HFFc6 (cell line): ENCODE measurements at places on chromosomes 12 and 14.

GRCh38 chr12:69662764-69663163 lies 36.3 kb downstream of the BEST3 start:
- DNase-seq: no peak

GRCh38 chr12:103114296-103115055 lies 157.0 kb downstream of the ASCL1 start:
- DNase-seq: no peak

DNA sequence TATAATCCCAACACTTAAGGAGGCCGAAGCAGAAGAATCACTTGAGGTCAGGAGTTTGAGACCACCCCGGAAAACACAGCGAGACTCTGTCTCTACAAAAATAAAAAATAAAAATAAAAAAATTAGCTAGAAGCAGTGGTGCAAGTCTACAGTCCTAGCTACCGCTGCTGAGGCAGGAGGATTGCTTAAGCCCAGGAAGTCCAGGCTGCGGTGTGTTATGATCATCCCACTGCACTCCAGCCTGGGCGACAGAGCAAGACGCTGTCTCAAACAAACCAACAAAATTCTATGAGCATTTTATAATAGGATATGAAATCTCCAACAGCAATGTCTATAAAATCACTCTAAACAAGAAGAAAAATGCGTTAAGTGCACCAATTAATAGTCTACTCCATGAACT lies 75.3 kb downstream of the PPP1R12A start:
- DNase-seq: no peak

- DNase-seq: no peak
Measured at GRCh38 chr12:52233462-52234207, 592 bp downstream of the KRT7 start.

- DNase-seq: no peak
Measured at GRCh38 chr12:29562110-29562804, 64.8 kb upstream of the OVCH1 start.

DNA sequence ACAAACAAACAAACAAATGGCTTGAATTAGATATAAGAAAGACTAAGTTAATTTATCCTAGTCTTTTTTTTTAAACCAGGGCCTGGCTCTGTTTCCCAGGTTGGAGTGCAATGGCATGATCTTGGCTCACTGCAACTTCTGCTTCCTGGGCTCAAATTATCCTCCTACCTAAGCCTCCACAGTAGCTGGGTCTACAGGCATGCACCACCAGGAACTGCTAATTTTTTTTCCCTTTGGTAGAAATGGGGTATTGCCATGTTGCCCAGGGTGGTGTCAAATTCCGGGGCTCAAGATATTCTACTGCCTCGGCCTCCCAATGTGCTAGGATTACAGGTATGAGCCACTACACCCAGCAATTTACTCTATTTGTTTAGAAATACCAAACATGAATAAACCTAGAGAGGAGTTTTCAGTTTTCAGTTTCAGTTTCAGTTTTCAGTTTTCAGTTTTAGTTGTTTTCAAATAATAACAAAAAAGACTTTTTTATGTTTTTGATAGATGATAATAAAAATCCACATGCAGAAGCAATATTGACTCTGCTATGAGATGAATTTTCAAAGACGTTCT lies 817.0 kb downstream of the FLRT2 start:
- DNase-seq: no peak
